NCI-H226 (cell line): ENCODE measurements at places on chromosomes 2 and 18.

GRCh38 chr2:26922405-26923188, 47.8 kb upstream of the MAPRE3 start:
- DNase-seq: peak; percentile 38

- no peak for DNase-seq
These were observed 169.5 kb downstream of the SRBD1 start for GRCh38 chr2:45441571-45441970.

DNA sequence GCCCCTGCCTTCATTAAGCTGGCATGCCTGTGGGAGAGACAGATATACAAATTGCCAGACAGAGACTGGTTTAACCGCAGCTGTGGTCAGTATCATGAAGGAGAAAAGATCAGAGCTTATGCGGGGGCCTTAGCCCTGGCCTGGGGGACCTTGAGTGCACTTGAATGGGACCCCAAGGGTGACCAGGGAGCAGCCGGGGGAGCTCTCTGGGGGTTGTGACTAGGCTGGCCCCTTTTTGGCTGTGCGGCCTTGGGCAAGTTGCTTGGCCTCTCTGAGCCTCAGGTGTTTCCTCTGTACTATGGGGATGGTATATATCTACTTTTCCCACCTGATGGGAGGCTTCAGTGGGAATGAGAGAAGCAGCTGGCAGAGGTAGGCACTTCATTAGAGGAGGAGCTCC, 35.7 kb downstream of the INHBB start:
- no peak for DNase-seq

GRCh38 chr18:5073026-5073944, 123.8 kb downstream of the AKAIN1 start:
- peak; percentile 2 for DNase-seq

GRCh38 chr18:8411492-8411891, 197.7 kb upstream of the RAB12 start:
- no peak for DNase-seq

DNA sequence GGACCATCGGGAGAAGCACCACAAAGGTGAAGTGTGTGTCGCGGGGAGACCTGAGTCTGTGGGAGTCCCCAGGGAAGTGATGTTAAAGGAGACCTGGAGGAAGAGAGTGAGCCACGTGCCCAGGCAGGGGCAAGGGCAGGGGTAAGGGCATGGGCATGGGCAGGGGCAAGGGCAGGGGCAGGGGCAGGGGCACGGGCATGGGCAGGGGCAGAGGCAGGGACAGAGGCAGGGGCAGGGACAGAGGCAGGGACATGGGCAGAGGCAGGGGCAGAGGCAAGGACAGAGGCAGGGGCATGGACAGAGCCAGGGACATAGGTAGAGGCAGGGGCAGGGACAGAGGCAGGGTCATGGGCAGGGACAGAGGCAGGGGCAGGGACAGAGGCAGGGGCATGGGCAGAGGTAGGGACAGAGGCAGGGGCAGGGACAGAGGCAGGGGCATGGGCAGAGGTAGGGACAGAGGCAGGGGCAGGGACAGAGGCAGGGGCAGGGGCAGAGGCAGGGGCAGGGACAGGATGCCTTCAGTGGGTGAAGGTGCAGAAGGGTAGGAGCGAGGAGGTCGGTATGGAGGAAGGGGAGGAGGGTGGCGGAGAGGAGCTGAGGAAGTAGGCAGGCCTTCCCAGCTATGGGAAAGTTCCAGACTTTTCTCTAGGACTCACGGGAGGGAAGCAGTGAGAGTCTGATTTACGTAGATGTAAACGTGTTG, 33.3 kb downstream of the NTSR2 start:
- no peak for DNase-seq

DNA sequence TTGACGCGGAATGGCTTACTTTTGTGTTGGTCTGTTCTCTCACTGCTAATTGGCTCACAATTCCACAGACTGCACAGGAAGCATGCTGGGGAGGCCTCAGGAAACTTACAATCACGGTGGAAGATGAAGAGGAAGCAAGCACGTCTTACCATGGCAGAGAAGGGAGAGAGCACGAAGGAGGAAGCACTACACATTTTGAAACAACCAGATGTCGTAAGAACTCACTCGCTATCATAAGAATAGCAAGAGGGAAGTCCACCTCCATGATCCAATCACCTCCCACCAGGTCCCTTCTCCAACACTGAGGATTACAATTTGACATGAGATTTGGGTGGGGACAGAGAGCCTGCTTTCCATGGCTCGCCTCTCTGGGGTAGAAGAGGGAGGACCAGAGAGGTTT, 106.2 kb downstream of the KCNF1 start:
- DNase-seq: no peak

GRCh38 chr2:72198532-72199241, 51.0 kb upstream of the CYP26B1 start:
- peak; percentile 23 for DNase-seq

- no peak for DNase-seq
These were observed 1026.6 kb downstream of the TMEM182 start for GRCh38 chr2:103788389-103788788.

DNA sequence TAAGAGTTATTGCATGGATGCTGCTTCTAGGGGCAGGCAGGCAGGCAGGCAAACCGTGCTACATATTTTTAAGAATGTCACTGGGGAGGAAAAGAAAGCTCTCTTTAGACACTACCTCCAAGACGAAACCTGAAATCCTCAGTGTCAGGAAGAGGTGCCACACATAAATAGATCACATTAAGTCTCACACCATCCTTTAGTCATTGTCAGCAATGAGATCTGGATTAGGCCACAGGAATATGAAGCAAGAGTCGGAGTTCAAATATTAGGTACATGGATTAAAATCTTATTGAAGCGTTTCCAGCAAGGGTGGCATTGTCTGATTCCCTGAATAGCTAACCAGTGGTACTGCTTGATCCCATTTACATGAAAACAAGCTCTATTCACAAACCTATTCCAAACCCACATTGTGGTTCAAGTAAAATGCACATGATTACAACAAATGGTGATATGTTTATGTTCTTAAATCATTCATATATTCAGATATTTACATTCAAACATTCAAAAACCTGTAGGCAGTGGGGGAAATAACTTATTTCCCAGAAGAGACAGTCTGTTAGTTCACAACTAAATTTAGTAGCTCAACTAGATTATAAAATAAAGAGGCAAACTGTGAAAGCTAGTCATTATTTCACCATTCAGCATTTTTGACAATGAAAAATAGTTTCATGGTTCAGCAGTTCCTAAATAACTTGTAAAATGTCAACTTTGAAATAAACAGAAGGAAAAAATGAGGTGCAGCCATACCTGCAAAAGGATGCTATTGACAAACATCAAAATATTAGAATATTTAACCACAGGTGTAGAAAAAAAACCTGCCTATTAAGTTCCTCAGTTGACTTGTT, 195.4 kb upstream of the SIX3 start:
- no peak for DNase-seq

- DNase-seq: no peak
These were observed 99.8 kb downstream of the DIS3L2 start for GRCh38 chr2:232061265-232061664.

DNA sequence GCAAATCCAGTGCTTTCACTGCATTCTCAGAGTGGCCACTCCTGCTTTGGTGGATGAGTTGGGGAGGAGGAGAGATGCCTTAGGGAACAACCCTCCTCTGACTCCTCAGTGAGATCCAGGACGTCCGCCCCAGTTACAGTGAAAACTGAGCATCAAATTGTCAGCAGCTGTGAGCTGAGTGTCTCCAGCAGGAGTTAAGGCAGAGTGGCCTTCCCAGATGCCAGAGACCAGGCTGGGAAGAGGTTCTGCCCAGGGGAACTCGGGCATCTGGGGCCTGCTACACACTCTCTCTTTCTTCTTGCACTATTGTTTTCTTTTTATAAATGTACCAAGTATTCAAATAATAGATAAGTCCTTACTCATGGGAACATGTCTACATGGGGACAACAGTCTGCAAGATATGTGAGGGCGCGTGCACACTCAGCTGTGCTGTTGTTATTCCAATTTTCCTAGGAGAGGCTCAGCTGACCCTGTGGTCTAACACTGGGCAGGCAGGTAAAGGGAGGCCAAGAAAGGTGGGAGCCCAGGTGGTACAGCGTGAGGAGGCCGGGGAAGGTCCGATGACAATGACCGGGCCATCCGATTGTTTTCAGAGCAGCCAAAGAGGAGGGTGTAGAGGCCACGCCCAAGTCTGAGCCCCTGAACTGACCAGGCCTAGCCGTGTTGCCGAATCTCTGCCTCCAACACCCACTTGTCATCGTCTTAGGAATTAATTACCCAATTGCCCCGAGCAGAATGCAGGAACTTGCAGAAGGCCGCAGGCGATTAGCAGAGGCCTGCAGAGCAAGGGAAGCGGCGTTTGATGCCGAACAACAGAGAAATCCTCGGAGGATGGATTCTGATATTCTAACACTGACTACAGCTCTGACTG, 166.9 kb downstream of the ANAPC1 start:
- no peak for DNase-seq

- no peak for DNase-seq
These were observed 12.7 kb upstream of the DUSP2 start for GRCh38 chr2:96157649-96158553.

GRCh38 chr18:33375829-33376228, 64.7 kb downstream of the CCDC178 start:
- no peak for DNase-seq

DNA sequence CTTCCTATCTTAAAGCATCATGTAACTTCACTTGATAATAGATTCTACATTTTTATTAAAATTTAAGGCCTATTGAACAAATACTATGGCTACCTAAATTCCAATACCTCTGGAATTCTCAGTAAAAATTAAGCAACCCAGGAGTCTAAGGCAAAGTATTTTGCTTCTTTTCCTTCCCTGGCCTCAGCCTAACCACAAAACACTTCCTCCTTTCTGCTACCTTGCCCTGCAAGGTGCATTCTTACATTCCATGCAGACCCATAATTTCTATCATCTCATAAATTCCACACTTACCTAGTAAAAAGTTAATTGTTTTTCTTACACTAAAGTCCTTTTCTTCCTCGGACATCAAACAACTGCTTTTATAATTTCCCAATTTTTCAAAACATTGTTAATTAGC, 3.7 kb downstream of the MBOAT2 start:
- no peak for DNase-seq

DNA sequence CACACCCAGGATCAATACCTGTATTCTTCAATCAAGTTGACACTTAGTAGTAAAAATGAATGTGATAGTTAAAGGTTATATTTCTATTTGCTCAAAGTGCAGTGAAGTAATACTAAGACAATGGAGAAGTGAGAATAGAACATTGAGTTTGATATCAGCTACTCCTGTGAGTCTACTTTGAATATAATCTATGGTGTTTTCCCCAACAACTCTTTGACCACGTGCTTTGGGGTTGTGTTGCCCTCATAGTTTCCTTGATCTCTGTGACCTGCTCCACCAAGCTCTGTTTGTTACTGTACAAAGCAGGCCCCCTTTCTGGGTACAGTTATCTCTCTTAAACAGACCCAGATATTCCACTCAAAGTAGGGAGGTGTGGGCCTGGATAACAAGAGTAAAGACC, 222.9 kb downstream of the GALR1 start:
- no peak for DNase-seq

GRCh38 chr2:238338710-238339394, 18.5 kb downstream of the TRAF3IP1 start:
- no peak for DNase-seq

DNA sequence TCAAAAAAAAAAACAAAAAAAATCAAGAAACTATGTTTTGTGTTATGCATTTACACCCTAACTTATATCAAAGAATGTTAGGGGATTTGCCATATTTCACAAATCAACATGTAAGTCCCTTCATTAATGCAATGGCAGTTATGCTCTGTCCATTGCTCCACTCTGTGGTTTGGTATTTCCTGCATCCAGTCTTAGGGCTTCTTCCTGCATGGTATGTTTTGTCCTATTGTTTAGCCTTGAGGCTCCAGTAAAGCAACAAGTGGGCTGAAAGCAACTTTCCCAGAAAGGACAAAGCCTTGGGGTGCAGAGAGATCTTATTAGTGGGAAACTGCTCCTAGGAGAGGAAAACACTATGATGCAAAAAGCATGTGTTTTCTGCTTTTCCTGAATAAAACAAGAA, 474.1 kb downstream of the IRS1 start:
- no peak for DNase-seq

- DNase-seq: peak; percentile 19
These were observed 233.0 kb upstream of the SIX2 start for GRCh38 chr2:45242161-45242741.

DNA sequence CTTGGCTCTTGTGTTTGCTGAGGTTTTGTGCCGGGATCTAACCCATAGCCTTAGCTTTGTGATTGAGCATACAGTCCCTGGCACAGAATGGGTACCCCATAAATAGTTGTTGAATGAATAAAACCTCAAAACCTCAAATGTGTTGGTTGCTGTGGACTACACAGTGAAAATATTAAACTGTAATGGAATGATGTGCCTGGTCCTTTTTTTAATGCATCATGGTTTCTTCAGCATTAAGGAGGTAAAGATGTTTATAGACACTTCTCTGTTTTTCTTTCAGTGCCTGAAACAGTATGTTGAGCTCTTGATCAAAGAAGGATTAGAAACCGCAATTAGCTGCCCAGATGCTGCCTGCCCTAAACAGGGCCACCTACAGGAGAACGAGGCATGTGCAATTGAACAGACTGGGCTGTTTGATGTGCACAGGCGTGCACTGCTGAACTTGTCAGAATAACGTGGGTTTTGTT, 97.0 kb downstream of the RNF144A start:
- no peak for DNase-seq

GRCh38 chr2:200482194-200482593, 27.7 kb downstream of the KCTD18 start:
- no peak for DNase-seq

GRCh38 chr18:47872426-47872825, 58.0 kb downstream of the SMAD2 start:
- DNase-seq: no peak

- DNase-seq: peak; percentile 89
These were observed 48.4 kb upstream of the BCL2L11 start for GRCh38 chr2:111072220-111072871.

GRCh38 chr2:108594982-108595464, 60.8 kb downstream of the LIMS1 start:
- peak; percentile 97 for DNase-seq

DNA sequence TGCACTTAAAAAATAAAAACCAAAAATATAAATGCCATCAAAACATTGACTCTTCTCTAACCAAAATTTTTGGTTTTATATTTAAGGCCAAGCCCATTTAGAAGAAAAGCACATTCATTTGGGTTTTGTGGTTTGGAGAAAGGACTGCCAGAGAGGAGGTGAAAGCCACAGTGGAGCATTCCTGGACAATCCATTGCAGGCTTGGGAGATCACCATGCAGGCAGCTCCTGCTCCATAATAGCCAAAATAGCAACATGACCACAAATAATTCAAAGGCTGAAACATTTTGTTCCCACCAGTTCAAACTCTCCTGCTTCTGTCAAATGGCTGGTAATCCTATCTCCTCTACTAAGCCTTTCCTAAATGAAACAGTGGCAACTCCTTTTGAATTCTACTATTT, 73.5 kb downstream of the GALNT3 start:
- DNase-seq: peak; percentile 63

- peak; percentile 89 for DNase-seq
These were observed 13.4 kb upstream of the MAP3K2 start for GRCh38 chr2:127400897-127401756.

DNA sequence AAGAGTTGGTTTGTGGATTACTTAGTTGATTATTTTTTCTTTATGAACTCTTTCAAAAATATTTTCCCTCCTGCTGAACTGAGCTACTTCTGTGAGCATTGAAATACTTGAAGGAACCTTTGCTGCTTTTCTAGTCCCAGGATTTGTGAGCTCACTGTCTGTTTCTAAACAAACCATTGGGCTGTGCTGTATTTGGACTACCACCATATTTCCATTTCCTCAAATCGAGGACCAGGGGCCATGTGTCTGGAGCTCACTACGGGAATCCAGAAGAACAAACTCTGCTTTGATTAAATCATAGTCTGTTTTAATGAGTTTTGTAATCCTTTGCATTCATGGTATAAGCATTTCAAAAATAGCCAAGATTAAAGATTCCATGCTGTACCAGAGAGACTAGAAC, 1.3 kb downstream of the MRPL33 start:
- DNase-seq: no peak
